ENCODE measurements at places on chromosomes 6 and 20. TPM values are rescaled to one million over a fixed set of nuclear protein-coding genes. Genes with fewer than 3 reads are reported as not detected.

WFDC10B gene
- total RNA-seq = not detected

ZKSCAN4 gene
- 8.7 TPM for total RNA-seq

ZC2HC1B gene
- not detected for total RNA-seq

GPR63 gene
- 0.99 TPM for total RNA-seq

BCAS4 gene
- 21.5 TPM for total RNA-seq

PRND gene
- not detected for total RNA-seq

BCAS1 gene
- total RNA-seq = under 0.01 TPM

MAS1 gene
- not detected for total RNA-seq

FRS3 gene
- 2.8 TPM for total RNA-seq

HRH3 gene
- not detected for total RNA-seq

FBXL4 gene
- 15.7 TPM for total RNA-seq

PLCB1 gene
- 14.6 TPM for total RNA-seq

Measured in smooth muscle cell of trachea (primary cell).